Activated CD4-positive, alpha-beta T cell treated with anti-CD3 and anti-CD28 coated beads, Interleukin-2, amount 50 U/mL, for 24 hours (primary cell): ENCODE measurements at places on chromosomes 3 and 15.

DNA sequence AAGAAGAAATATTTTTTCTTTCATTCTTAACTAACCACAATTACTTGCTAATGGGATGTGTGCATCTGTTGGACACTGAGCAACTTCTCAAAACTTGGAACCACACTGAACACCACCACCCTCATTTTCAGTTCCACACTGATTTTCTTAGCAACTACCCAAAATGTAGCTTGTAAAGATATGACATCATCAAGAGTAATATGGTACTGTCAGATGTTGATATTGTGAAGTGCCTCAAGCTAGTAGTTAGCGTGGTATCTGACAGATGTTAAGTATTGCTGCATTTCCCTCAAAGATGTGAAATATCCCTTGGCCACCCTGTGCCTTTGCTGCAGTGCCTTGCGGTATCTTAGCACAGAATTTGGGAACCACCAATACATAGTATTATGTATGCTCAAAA lies 9.3 kb downstream of the RFTN1 start:
- DNase-seq = no peak

GRCh38 chr3:105614288-105615030 lies 247.8 kb downstream of the ALCAM start:
- DNase-seq = no peak

GRCh38 chr3:193980326-193980725 lies 155.6 kb upstream of the HES1 start:
- DNase-seq = no peak

- no peak for DNase-seq
Observed at GRCh38 chr3:63585927-63586326, 66.5 kb upstream of the SNTN start.

- no peak for DNase-seq
Observed at GRCh38 chr3:63798949-63799348, 20.1 kb upstream of the C3orf49 start.
